ENCODE measurements at places on chromosomes 2 and 18. TPM values are rescaled to one million over a fixed set of nuclear protein-coding genes. Genes with fewer than 3 reads are reported as not detected.

DNA sequence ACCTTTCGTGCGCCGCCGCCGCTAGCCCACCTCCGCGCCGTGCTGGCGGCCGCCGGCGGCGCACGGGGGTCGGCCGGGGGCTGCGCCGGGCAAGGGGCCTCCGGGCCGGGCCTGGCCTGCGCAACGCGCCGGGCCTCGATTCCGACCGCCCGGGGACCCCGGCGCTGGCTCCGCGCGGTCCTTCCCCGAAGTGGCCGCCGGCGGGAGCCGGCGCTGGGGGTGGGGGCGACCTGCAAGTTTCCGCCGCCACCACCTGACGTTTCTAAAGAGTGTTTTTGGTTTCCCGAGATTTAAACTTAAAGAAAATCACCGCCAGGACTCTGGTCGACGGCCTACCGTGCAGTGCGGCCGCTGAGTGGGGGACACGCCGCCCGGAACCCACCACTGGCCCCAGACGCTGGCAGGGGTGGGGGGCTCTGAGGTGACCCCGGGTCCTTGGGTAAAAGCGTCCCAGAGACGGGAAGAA, 3.8 kb upstream of the GATA6 start:
- no peak for DNase-seq

DNA sequence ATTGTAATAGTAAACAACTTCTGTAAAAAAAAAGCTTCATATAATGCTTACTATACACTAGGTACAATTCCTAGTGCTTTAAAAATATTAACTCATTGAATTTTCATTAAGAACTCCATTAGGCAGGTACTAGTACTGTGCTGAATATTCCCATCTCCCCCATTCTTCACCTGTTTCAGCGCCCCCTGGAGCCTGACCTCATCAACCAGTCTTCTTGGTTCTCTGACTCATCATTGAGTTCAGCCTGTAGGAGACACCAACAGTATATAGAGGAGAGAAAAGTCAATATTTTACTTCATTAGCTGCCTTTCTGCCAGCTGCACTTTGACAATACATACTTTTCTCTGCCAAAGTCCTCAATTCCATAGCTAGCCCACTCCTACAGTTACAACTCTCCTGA, 1009.9 kb upstream of the KLHL29 start:
- no peak for DNase-seq

GRCh38 chr2:160411167-160411566, 82.4 kb downstream of the RBMS1 start:
- DNase-seq = peak; percentile 79

GRCh38 chr2:228771774-228772173, 499.3 kb downstream of the PID1 start:
- no peak for DNase-seq

DNA sequence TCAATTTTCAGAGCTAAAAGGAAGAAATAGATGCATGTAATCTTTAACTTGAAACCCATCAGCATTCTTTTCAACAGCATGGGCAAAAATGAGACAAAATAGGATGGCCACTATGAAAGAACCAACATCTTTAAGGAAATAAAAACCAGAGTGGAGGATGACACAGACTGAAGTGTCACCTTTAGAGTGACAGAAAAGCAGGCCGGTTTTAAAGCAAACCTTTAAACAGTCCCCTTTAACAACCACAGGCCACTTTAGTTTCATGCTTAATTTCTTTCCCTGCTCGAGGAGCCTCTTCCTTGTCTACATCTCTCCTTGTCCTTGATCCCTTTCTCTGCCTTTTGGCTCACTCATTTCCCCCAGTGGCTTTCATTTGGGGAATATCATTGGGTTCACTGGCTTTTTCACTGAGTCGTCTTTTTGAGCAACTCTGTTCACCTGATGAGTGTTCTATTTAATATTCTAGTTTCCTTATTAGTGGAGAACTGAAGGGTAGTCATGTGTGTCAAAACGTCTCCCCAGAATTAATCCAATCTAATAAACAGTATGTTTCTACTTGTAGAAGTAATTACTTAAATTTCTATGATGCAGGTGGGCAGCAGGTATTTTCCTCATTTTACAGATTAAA, 72.5 kb downstream of the DOCK10 start:
- no peak for DNase-seq

- DNase-seq = no peak
Measured at GRCh38 chr2:158138255-158138654, 36.6 kb downstream of the UPP2 start.

DNA sequence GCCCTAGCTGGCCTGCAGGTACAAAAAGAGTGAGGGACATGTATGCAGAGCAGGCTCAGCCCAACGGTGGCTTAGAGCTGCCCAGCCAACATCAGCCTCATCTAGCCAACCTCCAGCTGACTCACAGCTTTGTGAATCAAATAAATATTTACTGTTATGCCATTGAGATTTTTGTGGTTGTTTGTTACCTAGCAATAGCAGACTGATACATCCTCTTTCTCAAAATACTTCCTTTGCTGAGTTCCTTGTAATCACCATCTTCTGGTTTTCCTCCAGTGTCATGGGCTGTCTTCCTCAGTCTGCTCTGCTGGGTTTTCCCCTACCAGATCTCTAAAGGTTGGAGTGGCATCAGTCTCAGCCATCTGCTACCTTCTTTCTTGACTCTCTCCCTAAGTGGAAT, 126.6 kb upstream of the SLC1A4 start:
- DNase-seq = no peak

DNA sequence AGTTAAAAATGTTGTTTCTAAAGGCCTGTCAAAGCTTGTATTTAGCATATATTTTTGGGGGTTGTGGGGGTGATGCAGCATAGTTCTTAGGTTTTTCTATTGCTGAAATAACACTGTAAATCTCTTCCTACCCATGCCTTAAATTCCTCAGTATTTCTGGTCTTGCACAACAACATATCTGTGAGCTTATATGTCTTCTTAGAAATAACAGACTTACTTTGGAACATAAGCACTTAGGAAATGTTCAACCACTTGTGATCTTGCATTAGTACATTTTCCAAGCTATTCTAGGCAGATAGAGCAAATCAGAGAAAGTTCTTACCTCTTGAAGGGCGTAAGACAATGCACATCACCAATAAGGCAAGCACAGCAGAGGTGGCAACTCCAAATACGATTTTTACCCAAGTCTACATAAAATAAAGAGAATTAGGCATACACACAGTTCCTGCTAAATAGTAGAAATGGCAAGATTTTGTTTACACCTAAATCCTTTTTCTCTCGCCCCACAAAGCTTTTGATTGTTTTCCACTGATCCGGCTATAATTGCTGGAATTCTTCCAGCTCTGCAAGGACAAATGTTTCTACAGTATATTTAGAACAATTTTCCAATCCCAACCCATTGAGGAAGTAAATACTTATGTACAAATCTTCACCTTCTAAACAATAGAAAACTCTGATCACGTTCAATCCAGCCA, 512 bp downstream of the FAP start:
- DNase-seq = no peak

DNA sequence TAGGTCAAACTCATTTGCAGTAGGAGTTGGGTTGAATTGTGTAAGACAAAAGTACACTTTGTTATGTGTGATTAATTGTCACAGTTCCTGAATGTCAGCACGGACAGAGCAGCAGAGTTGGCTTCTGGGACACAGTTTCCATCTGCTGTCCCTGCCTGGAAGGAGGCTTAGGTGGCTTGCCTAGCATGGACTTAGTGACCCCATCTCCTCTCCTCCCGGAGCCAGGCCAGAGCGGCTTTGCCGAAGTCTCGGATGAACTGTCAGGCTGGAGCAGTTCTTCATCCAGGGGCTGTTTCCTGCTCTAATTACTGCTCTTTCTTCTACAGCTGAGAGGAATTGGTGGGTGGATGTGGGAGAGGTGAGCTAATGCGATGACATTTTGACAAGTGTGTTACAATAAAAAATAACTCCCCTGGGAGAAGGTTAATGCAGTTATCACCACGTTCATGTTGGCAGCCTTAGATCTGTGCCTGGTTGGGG, 102.0 kb downstream of the SH3RF3 start:
- no peak for DNase-seq

The MITD1 gene
- 37.1 TPM for total RNA-seq

The ACTG2 gene
- 3.1 TPM for total RNA-seq

The BOLA3 gene
- 14.7 TPM for total RNA-seq

The MARCHF4 gene
- total RNA-seq = not detected

The LHCGR gene
- total RNA-seq = not detected

The CYP26B1 gene
- 6.7 TPM for total RNA-seq

The ADCYAP1 gene
- 0.34 TPM for total RNA-seq
